Tongue (tissue), 3 donors: ENCODE measurements at places on chromosomes 3 and 15. TPM values are rescaled to one million over a fixed set of nuclear protein-coding genes. Genes with fewer than 3 reads are reported as not detected.

- DNase-seq: no peak
These were observed 824.7 kb upstream of the NECTIN3 start for GRCh38 chr3:110246796-110247376.

DNA sequence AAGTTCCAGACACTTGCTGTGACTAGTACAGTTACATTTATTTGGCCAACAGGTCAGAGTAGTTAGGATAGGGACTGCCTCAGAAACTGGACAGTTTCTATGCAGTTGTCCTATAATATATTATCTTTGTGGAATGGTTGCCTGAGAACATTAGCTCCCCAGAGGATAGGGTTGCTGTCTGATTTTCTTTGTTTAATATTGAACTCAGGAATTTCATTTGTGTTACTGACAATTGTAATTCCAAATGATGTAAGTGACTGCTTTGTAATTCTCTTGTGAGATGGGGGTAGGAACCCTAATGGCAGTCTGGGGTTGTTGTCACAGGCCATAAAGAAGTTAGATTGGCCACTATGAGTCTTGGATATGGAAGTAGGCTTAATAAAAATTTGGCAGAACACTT is 2.2 kb downstream of the NXPE3 start:
- DNase-seq: no peak

DNA sequence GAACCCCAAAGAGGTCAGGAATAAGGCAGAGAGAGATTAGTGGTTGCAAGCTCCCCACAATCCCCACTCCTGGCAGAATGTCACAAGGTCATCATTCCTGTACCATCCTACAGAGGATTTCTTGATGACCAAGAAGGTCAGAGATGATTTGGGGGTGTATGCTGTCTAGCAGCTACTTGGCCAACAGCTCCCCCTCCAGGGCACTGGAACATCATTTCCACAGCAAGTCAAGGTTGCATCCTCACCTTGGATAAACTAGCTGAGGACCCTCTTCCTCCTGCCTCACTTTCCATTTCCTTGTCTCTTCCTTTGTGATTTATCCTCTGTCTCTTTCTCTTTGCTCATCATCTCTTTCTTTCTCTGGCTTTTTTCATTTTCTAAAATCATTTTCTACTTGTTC is 106.3 kb downstream of the PROS1 start:
- no peak for DNase-seq

DNA sequence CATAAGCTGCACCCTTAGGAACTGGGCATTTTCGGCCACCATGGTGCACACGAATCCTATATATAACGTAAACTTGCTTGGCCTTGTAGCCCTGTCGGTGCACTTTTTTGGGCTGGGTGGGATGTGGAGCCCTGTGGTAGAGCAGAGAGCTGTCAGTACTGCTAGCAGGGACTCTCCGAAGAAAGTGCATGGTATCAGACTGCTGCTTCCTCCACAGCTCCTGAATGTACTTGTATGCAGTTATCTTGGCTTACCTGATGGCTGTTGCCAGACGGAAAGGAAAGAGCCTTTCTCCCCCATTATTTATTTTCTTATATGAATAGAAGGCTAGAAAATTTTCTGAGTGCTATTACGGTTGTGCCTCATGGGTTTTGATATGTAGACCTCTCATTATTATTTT is 8.4 kb downstream of the GALK2 start:
- DNase-seq: no peak

DNA sequence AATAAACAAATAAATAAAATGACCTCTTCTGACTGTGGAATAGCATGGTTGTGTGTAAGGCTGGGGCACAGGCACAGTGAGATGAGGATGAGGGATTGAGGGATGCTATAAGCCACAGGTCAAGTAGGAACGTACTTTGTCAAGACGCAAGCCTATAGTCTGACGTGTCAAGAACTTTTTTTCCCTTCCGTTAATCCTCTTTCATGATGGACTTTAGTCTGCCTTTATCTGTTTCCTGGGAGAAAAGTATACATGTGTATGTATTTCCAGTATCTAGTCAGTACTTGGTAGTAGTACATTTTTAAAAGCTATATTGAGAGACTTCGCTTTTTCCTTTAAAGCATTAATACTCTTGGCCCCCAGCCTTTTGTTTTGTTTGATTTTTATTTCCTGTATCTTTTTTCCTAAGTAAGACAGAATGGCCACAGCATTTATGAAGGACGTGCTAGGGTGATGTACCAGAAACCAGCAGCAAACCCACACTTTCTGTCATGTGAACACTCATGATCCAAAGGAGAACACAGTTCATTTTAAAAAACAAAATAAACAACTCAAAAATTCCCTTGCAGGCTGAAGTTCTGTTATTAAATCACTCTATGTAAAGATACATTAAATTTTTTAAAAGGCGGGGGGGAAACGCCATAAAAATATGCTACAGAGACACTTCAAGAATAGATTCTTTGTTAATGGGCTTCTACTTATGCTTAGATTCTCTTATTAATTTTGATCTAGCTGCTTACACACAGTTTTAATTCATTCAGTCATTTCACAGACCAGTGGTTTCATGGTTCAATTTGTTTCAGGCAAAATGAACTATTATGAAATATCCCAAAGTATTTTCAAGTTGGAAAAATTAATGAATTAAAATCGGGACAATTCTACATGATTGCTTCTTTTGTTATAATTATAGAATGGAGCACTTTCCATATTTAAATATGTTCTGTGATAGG is 114.7 kb downstream of the SNRK start:
- no peak for DNase-seq

DNA sequence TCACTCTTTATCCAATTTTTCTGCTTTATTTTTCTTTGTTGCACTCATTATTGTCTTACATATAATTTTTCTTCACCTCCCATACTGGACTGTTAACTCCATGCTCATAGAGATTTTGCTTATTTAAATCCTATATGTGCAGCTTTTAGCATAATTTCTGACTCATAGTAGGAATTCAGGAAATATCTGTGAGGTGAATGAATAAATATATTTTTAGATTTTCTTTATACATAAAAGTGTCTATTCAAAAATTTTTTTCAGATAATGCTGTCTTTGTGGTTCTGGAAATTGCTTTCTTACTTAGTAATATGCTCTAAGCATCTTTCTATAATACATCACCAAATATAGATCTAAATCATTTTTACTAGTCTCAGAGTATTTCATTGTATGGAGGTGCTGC is 191.8 kb upstream of the SUCLG2 start:
- DNase-seq: no peak

DNA sequence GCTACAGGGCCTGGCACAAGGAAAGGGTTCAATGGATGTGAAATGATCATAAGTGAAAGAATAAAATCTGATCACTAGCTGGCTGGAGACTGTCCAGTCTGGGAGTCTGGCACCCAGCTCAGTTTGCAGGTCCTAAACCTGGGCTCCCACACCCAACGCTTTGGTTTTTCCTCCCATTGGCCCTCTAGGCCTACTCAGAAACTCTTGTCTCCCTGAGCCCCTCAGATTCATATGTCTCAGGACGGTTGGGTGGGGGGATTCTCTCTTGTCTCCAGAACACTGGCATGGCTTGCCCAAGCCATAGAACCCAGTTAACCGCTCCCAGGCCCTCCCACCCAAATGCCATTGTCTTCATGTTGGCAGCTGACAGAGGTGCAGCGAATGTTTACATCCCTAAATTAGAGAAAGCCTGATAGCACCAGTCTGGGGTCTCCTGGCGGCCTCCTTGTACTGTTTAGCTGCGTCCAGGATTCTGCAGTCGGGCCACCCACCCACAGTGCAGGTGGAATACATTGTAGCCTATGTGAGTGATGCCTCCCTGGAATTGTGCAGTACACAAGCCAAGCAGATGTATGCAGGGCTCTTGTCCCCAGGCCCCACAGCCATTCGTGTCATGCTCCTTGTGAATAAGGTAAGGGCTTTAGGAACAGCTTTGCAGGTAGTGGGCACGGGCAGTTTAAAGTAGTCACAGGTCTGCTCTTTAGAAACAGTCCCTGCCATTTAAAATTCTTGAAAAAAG is 266.3 kb downstream of the XXYLT1 start:
- no peak for DNase-seq

DNA sequence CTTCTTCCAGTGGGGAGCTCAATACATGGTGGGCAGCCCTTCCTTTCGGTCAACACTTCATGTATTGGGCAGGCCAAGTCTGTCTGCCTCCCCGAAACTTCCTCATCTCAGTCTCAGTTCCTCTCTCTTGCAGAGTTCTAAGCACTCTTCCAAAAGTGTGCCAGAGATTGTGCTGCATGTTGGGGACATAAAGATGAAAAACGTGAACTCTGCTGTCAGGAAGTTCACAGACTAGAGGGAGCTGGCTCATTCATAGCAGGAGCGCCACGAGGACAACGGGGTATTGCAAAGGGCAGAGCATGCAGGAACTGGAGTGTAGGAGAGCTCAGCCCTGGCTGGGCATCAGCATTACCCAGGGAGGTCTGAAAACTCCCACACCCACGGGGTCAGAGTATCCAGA is 15.3 kb upstream of the EPHB3 start:
- no peak for DNase-seq

- no peak for DNase-seq
These were observed 114.1 kb downstream of the DTWD1 start for GRCh38 chr15:49734831-49735508.

DNA sequence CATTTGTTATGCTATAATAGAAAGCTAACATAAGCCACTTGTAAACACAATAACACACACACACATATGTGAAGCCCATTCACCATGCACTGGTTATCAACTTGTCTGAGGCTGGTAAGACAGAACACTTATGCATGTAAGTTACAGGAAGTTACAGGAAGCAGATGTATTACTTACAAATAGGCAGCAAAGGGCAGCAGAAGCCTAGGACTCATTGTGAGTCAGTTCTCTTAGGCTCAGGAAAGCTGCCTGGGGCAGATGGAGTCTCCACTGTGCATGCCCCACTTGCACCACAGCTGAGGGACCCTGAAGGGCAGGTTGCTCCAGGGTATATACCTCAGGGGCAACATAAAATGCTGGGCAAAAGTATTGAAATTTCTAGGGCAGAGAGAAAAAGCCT is 748.8 kb upstream of the CCDC54 start:
- no peak for DNase-seq

- DNase-seq: no peak
These were observed 218.8 kb upstream of the STRIT1 start for GRCh38 chr3:155512175-155512866.

Gene ROPN1
- total RNA-seq: not detected

Gene ECE2
- not detected for total RNA-seq

Gene MYO5C
- total RNA-seq: 11.0 TPM

Gene SLC30A4
- 14.5 TPM for total RNA-seq

Gene KLHL6
- 4.2 TPM for total RNA-seq

Gene TNFAIP8L3
- 6.5 TPM for total RNA-seq

Gene OR5K2
- not detected for total RNA-seq
